ENCODE measurements at places on chromosomes 4 and X. TPM values are rescaled to one million over a fixed set of nuclear protein-coding genes. Genes with fewer than 3 reads are reported as not detected.

CFI gene
- total RNA-seq: 10.1 TPM

PPM1K gene
- 34.2 TPM for total RNA-seq

MMAA gene
- 6.1 TPM for total RNA-seq

GLRA2 gene
- 0.20 TPM for total RNA-seq

- no peak for DNase-seq
These were observed 522.2 kb downstream of the GLUD2 start for GRCh38 chrX:121569609-121570008.

DNA sequence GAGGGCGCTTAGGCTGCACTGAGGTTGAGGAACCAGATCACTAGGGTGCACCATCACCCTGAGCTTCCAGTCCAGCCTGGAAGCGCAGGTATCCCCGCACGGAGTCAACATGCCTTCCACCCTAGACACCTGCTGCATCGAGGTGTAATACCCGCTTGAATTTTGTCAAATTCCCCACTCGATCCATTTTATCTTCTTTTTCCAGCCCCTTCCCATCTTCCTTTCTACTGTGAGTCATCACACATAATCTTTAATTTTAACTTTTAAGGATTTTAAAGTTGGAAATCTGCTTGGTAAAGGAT is 821 bp downstream of the PLK4 start:
- DNase-seq: no peak

GRCh38 chr4:151627491-151627890 is 133.3 kb downstream of the GATB start:
- DNase-seq: no peak

DNA sequence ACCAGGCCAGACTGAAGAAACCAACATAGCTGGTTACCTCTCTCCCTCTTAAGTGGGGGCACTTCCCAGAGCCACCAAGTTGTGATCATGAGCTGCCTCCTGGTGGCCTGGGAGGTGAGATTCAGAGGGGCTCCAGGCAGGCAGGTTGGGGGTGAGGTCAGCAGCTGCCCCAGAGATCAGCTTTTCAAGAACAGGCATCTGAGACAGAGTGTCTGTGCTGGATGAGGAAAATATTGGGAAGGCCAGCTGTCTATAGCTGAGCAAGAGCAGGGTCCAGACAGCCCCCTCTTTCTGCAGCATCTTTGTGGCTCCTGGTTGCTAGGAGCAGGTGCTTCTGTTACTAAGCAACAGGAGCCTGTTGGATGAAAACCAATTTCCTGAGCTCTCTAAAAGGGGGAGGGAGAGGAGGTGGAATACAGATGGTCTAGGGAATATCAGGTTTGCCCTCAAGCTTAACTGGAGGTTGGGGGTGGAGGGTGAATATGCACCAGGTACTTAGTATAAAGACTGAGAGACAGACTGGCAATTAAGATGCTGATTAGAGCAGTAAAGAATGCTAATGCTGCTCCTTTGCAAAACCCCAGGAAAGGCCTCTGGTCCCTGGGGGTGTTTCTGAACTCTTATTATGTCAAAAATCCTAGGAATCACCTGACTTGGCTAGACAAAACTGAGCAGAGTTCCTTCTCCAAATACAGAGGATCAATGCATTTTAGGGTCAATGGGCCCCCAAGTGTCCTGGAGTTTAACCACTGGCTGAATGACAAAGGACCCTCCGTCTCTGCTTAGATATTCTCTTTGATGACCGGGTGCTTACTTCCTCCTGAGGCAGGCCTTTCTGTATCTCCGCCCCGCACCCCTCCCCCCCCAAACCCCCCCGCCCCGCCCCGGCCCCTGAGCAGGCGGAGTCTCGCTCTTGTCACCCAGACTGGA is 21.4 kb downstream of the ZCCHC13 start:
- DNase-seq: no peak
